ENCODE measurements at places on chromosomes 7 and 10.

DNA sequence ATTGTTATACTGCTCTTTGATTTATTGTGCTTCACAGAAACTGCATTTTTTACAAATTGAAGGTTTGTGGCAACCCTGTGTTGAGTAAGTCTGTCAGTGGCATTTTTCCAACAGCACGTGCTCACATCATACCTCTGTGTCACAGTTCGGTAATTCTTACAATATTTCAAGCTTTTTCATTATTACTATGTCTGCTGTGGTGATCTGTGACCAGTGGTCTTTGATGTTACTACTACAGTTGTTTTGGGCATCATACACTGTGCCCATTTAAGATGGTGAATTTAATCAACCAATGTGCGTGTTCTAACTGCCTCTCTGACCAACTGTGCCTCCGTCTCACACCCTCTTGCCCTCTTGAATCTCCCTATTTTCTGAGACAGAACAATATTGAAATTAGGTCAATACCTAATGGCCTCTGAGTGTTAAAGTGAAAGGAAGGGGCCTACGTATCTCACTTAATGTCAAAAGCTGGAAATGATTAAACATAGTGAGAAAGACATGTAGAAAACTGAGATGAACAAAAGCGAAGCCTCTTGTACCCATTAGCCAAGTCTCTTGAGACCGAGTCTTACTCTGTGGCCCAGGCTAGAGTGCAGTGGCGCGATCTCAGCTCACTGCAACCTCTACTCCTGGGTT, 20.2 kb upstream of the ASL start:
- H3K36me3 ChIP-seq, result no peaks in the 10 kb centered on the region
- no peaks in the 10 kb centered on the region for H3K4me1 ChIP-seq
- H3K27ac ChIP-seq, result no peak overlapping the region
- no peak for DNase-seq
- no peaks in the 10 kb centered on the region for H3K27me3 ChIP-seq

DNA sequence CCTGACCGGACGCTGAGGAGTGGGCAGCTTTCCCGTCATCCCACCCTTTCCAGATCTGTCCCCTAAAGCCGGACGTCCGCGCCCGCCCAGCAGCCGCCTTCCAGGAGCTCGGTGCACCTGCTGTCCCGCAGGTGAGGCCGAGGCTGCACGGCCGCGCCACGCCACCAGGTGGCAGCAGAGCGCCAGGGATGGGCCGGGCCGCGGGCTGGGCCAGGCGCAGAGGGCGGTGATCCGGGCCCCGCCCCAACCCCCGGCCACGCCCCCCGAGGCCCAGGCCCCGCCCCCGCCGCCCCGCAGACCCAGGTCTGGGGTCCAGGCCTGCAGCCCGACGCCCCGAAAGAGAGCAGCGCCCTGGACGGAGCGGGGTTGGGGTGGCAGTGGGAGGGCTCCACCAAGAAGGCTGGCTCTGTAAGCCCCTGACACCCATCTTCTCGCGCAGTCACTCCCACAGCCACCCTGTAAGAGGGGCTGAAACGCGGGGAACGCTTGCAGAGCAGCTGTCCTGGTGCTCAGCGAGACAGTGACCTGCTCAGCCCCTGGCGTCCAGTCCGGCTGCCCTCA, 32.2 kb downstream of the FOXL3 start:
- peak; percentile 92 for DNase-seq
- H3K4me1 ChIP-seq, result peaks cover 21% of the 10 kb centered on the region
- H3K27ac ChIP-seq, result peak overlapping the region; percentile 82
- no peaks in the 10 kb centered on the region for H3K36me3 ChIP-seq
- H3K27me3 ChIP-seq, result no peaks in the 10 kb centered on the region

DNA sequence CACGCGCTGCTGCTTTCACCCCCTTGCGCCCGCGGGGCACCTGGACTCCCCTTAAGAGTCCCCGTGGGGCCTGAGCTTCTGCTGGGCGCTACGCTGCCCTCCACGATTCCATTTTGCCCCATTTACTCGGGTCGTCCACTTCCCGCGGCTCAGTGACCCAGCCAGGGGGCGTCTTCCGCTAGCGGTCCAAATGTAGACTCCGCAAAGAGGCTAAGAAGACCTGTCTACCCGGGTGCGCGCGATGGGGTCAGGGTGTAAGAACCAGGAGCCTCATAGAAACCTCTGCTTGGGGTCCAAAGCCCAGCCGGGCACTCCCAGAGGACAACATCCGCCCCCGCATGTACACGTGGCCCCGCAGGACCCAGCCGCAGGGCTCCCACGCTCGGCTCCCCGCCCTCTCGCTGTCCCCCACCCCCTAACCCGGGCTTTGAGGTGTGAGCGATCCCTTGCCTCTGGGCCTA, 5.2 kb upstream of the HMX2 start:
- H3K36me3 ChIP-seq, result no peaks in the 10 kb centered on the region
- H3K27me3 ChIP-seq, result peaks cover 99% of the 10 kb centered on the region
- no peak overlapping the region for H3K4me3 ChIP-seq
- H3K4me1 ChIP-seq, result peaks cover under 1% of the 10 kb centered on the region

DNA sequence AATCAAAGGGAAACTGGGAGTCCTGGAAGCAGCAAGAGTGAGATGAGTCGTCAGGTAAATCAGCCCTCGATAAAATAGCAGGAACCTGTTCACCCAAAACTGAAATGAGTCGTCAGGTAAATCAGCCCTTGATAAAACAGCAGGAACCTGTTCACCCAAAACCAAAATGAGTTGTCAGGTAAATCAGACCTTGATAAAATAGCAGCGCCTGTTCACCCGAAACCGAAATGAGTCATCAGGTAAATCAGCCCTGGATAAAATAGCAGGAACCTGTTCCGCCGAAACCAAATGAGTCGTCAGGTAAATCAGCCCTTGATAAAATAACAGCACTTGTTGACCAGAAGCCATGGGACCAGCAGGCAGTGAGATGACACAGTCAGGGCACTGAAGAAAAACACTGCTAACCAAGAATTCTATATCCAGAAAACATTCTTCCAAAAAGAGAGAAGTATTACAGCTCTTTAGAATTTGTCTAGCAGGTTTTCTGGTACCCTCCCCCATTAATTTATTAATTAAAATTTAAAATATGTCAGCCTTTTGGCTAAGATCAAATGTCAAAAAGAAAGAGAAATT, 3.4 kb upstream of the CYP2E1 start:
- no peak for DNase-seq
- no peak overlapping the region for H3K27ac ChIP-seq
- H3K27me3 ChIP-seq, result peaks cover 20% of the 10 kb centered on the region
- no peak overlapping the region for H3K4me3 ChIP-seq

DNA sequence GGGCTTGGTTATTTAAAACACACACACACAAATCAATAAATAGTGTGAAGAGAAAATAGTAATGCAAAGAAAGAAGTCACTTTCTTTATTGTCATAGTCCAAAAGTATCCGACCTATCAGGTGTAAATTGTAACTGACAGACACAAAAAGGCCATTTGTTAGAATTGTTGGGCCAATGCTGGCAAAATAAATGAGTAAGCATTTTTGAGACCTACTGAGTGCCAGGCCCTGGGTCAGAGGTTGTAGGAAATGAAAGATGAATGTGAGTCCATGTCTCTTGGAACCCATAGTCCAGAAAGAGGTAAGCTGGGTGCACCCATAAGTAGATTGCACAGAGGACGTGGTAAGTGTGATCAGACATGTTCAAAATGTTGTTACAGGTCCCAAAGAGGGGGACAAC, 13.5 kb upstream of the EGR2 start:
- no peaks in the 10 kb centered on the region for H3K4me1 ChIP-seq
- no peaks in the 10 kb centered on the region for H3K36me3 ChIP-seq
- no peak for DNase-seq
- H3K27ac ChIP-seq, result no peak overlapping the region
- no peak overlapping the region for H3K4me3 ChIP-seq

- H3K4me3 ChIP-seq, result no peak overlapping the region
- DNase-seq, result no peak
- H3K27me3 ChIP-seq, result no peaks in the 10 kb centered on the region
- H3K4me1 ChIP-seq, result no peaks in the 10 kb centered on the region
- no peaks in the 10 kb centered on the region for H3K36me3 ChIP-seq
Measured at GRCh38 chr7:138667535-138668228, 33.5 kb downstream of the SVOPL start.

- no peaks in the 10 kb centered on the region for H3K4me1 ChIP-seq
- no peak overlapping the region for H3K27ac ChIP-seq
- no peaks in the 10 kb centered on the region for H3K36me3 ChIP-seq
- DNase-seq, result no peak
Measured at GRCh38 chr7:142910031-142910433, 23.5 kb downstream of the TRPV5 start.

- DNase-seq, result no peak
- no peaks in the 10 kb centered on the region for H3K27me3 ChIP-seq
- H3K36me3 ChIP-seq, result no peaks in the 10 kb centered on the region
- no peak overlapping the region for H3K4me3 ChIP-seq
- H3K27ac ChIP-seq, result no peak overlapping the region
Measured at GRCh38 chr7:71543396-71543795, 411.5 kb downstream of the GALNT17 start.

- no peaks in the 10 kb centered on the region for H3K36me3 ChIP-seq
- no peaks in the 10 kb centered on the region for H3K4me1 ChIP-seq
- no peak overlapping the region for H3K27ac ChIP-seq
- no peak for DNase-seq
Measured at GRCh38 chr7:4286351-4286750, 395.7 kb upstream of the FOXK1 start.

DNA sequence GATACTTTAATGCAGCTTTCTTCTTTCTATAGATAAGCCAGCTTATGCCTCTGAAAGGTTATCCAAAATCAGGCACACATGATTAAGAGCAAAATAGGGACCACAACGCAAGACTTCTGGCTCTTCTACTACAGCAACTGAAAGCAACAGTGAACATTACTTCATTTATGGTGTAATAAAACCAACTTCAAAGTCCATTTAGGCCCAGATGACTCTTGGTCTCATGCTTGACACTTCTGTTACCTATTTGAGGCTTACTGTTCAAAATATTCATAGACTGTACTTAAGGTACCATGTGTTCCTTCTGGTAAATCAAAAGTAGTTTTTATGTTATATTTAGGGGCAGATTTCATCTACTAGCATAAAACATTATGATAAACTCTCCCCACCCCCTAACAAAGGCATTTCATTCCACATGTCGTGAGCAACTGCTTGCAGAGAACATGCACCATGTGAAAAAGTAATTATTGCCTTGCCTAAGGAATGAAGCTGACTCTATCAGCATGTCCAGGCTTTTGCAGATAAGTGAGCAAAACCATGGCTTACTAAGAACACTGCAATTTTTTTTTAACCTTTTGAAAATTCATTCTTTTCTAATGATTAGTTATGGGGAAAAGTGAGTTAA, 154.9 kb upstream of the ITGB1 start:
- no peak overlapping the region for H3K4me3 ChIP-seq
- no peak overlapping the region for H3K27ac ChIP-seq
- H3K36me3 ChIP-seq, result no peaks in the 10 kb centered on the region
- no peaks in the 10 kb centered on the region for H3K27me3 ChIP-seq
- no peak for DNase-seq

- H3K27me3 ChIP-seq, result no peaks in the 10 kb centered on the region
- no peak for DNase-seq
- H3K4me3 ChIP-seq, result no peak overlapping the region
- H3K27ac ChIP-seq, result no peak overlapping the region
- no peaks in the 10 kb centered on the region for H3K36me3 ChIP-seq
Measured at GRCh38 chr7:22814261-22815208, 8.1 kb downstream of the TOMM7 start.

- no peaks in the 10 kb centered on the region for H3K36me3 ChIP-seq
- H3K27me3 ChIP-seq, result no peaks in the 10 kb centered on the region
- no peak overlapping the region for H3K27ac ChIP-seq
- H3K4me3 ChIP-seq, result no peak overlapping the region
- H3K4me1 ChIP-seq, result no peaks in the 10 kb centered on the region
Measured at GRCh38 chr7:38002689-38003088, 82.2 kb downstream of the EPDR1 start.

GRCh38 chr10:70799124-70799523, 13.9 kb upstream of the TBATA start:
- H3K27me3 ChIP-seq, result no peaks in the 10 kb centered on the region
- H3K27ac ChIP-seq, result no peak overlapping the region
- H3K4me1 ChIP-seq, result no peaks in the 10 kb centered on the region
- no peaks in the 10 kb centered on the region for H3K36me3 ChIP-seq
- no peak overlapping the region for H3K4me3 ChIP-seq

DNA sequence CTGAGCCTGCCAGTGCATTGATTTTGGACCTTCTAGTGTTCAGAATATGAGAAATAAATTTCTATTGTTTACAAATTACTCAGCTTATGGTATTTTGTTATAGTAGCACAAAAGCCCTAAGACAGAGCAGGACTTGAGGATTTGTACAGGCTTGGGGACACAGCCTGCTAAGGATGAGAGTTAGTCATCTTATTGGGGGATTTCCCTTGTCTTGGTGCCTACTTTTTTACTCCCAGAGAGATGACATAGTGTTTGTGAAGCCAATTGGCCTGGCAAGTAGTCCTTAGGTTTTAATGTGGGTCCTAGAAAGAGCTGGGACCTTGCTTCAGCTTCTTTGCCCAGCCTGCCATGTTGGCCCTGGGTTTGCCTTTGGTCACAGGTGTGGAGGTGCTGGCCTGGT, 364.0 kb downstream of the REEP3 start:
- H3K4me1 ChIP-seq, result no peaks in the 10 kb centered on the region
- no peaks in the 10 kb centered on the region for H3K36me3 ChIP-seq
- no peak overlapping the region for H3K27ac ChIP-seq
- H3K4me3 ChIP-seq, result no peak overlapping the region

DNA sequence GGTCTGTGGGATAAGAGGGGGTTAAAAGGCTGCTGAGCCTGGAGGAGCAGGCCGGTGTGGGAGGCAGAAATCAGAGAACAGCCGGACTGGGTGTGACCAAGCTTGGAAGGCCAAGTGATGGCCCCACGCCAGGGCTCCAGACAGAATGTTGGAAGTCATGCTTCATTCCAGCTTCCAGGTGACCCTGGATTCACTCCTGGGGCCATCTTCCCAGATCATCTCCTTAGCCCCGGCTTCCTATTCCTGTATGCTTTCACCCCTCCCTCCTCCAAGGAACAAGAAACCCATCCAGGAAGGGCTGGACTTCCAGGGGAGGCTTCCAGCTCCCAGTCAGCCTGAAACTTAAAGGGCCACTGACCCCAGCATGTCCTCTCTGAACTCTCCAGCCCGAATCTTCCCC, 1.0 kb downstream of the INMT start:
- H3K27ac ChIP-seq, result no peak overlapping the region
- H3K27me3 ChIP-seq, result no peaks in the 10 kb centered on the region
- peak; percentile 53 for DNase-seq
- no peaks in the 10 kb centered on the region for H3K36me3 ChIP-seq

DNA sequence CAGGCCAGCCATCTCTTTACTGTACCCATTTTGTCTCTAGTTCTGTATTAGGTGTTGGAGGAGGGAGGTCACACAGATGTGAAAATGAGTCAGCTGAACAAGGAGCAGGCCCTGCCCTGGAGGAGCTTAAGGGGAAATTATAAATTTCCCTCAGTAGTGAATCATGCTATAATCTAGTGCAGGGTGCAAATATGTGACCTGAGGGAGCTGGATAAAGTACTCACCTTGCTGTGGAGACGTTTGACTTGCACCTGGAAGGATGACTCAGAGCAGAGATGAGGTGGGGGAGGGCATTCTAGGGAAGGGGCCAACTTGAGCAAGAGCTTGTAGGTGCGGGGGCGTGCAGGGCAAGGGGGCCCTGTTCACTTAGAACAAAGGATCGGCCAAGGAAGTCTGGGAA, 610.6 kb downstream of the SDK1 start:
- H3K4me3 ChIP-seq, result no peak overlapping the region
- H3K4me1 ChIP-seq, result no peaks in the 10 kb centered on the region
- H3K27ac ChIP-seq, result no peak overlapping the region
- H3K27me3 ChIP-seq, result no peaks in the 10 kb centered on the region
- DNase-seq, result no peak

All from colonic mucosa (tissue), 4 donors.